ENCODE measurements at places on chromosomes 11 and 22. TPM values are rescaled to one million over a fixed set of nuclear protein-coding genes. Genes with fewer than 3 reads are reported as not detected.

The NECTIN1 gene
- total RNA-seq, result 6.6 TPM

The MCHR1 gene
- total RNA-seq, result not detected

The SCGB1C1 gene
- not detected for total RNA-seq

The MMP7 gene
- not detected for total RNA-seq

The SAC3D1 gene
- total RNA-seq, result 4.1 TPM

- DNase-seq, result peak; percentile 70
Measured at GRCh38 chr11:112886434-112887370, 74.5 kb upstream of the NCAM1 start.

- peak; percentile 22 for DNase-seq
Measured at GRCh38 chr11:11916981-11917399, 75.2 kb downstream of the USP47 start.

DNA sequence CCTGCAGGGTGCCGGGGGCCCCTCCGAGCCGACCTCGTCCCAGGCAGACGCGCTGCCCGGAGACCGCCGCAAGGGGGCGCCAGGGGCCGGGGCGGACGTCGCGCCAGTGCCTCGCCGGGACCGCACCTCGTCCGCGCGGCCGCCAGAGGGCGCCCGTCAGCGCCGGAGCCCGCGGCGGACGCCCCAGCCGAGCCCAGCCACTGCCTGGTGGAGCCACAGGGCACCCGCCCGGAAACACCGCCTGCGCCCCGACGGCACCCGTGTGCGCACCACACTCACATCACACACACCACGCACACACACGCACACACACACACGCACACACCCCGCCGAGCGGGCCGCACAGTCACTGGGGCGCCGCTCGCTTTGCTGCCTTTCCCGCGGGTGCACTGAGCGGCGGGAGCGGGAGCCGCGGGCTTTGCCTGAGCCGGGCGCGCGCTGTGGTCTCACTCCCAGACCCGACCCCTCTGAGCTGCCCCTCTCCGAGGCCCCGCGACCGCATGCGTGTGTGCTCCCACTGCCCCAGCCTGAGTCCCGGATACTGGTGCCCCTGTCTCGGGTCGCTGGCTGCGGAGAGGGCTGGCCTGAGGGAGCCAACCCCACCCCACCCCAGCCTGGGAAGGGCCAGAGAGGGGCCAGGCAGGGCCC is 449.3 kb downstream of the OPCML start:
- peak; percentile 40 for DNase-seq

DNA sequence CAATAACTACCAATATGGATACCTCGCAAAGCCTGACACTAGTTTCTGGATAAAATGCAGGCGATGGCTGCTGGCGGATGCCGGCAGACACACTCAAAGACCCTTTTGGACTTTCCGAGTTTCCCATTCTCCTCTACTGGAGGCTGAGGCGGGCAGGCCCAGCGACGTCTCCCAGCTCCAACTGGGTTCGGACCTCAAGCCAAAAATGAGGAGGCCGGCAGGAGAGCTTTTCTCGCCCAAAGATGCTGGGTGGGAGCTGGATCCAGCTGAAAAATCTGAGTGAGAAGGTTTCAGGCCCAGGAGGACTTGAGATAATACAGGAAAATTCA is 428 bp upstream of the FEZ1 start:
- no peak for DNase-seq

GRCh38 chr22:49011769-49012648 is 815.7 kb downstream of the BRD1 start:
- no peak for DNase-seq

GRCh38 chr11:28227460-28227859 is 119.3 kb downstream of the METTL15 start:
- DNase-seq, result no peak

DNA sequence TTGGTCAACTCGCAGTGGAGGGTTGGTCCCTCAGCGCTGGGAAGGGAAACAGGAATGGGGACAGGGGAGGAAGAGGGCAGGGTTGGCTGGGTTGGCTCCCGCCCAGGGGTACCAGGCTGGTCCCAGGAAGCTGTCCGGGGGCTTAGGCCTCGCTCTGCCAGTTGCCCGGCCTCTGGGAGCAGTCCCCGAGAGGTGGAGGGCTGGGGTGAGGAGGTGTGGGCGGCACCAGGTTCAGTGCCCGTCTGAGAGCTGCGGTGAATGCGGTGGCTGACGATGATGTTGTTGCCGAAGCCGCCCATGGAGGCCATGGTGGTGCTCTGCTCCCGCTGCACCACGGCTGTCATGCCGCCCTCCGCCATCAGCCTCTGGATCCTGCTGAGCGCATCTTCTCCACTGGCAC is 6.0 kb upstream of the CHRM4 start:
- DNase-seq, result no peak

DNA sequence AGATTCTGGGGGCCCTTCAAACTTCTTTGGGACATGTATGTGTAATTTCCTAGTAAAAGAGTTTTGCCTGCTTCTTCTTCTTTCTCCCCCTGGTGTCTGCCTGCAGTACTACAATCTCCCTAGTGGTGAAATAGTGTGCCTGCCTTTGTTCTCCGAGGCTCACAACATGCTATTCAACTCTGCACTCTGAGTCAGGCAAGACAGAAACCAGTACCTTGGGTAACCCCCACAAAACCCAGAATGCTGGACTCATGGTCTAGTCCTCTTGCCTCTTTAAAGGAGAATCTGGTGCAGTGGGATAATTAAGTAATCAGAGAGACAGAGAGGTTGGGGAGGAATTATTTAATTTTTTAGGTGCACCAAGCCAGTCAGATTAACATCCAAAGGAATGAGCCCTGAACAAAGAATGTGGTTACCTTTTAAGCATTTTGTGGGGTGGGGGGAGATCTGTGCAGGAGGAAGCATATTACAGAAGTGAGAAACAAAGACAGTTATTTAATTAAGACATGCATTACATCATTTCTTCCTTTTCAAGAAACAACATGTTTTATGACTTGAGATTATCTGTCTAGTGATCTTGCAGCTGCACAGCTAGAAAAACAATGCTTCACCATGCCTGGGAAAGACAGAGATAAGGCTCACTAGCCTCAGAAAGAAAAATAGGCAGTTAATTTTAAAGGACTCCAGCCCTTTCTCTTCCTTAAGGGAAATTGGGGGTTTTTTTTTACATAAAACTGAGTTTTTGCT is 11.0 kb upstream of the MS4A6A start:
- DNase-seq, result peak; percentile 19

DNA sequence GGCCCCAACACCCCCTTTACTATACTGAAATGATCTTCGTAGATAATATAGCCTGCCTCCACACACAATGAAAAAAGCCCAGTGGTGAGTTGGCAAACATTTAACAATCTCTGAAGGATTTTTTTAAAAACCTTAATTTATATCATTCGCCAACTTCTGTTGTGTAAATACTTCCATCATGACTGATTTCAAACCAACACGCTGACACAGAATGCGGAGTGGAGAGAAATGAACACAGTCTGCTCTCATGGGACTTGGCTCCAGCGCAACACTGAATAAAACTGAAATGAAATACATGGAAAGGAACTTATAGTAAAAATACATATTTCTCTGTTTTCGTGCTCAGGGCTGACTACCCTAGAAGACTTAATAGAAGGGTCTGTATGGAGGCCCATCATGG is 61.3 kb upstream of the WNT11 start:
- no peak for DNase-seq

DNA sequence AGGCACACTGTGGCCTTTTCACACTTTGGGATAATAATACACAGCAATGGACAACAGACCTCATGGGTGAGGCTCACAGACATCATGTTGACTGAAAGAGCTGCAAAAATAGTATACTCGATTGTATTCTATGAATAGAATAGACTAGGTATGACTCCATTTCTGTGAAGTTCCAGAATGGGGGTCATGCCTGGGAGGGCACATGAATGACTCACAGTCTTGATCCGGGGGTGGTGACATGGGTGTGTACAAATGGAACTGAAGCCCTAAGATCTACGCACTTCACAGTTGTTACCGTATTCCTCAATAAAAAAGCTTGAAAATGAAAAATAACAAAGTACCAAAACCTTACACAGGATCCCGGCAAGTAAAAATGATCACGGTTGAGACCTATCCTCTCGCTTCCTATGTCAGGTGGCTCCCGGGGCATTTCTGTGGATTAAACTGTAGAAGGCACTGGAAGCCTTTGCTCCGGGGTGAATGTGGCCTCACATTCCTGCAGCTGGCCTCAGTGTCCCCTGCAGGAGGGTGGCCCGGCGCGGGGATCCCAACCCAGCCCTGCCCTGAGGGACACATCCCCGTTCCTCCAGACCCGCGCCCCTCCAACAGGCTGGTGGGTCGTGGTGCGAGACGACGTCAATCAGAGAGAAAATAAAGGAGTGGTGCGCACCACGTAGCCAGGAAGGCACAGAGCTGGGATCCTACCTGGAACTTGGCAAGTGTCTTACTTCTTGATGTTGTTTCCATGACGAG is 75.9 kb downstream of the NECTIN1 start:
- no peak for DNase-seq

DNA sequence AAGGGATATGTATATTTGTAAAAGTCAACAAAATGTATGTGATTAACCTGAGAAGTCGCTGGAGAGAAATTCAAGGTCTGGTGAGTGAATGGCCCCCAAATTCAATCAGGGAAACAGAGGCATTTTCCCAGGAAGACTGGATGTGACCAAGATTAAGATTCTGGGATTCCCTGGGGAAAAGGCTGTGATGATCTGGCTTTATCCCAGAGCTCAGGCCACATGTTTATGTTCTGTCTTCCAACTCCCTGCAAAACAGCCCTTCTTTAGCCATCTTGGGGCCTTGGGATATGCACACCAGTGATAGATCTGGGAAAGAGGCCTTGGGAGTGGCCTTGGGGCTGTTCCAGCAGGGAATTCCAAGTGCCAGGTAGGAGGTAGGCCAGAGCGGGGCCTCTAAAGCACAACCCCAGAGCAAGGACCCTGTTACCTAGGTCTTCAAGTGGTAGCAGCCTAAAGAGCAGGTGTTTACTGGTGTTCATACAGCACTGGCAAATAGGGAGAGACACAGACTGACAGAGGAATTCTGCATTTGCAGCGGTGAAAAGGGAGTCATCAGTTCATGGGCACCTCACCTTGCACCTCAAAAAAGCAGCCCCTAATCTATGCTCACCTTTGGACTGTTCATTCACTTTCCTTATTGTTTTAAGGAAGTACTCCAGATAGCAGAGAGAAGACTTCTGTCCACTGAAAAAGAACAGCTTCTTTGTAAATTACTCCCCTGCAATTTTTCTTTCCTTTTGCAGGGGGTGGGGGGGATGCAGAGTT is 312.4 kb downstream of the BUD13 start:
- no peak for DNase-seq

GRCh38 chr11:32065865-32066629 is 24.8 kb upstream of the RCN1 start:
- DNase-seq, result no peak

- peak; percentile 66 for DNase-seq
Measured at GRCh38 chr11:131195661-131196517, 174.5 kb upstream of the NTM start.

DNA sequence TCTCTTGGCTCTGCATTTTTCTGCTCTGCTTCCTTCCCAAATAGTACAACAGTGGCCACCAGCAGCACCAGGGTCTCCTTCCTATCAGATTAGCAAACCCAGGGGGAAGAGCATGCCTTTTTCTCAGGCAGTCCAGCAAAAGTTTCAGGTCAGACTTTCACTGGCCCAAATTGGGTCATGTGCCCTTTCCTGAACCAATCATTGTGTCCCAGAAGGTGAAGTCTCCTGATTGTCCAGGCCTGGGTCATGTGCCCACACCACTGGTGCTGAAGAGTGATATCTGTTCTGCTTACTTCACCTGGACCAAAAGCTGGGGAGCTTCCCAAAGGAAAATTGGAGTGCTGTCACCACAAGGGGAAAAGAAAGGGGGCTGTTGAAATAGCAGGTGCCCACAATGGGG is 64.1 kb upstream of the ALX4 start:
- no peak for DNase-seq
